ENCODE measurements at places on chromosomes 12 and 14.

DNA sequence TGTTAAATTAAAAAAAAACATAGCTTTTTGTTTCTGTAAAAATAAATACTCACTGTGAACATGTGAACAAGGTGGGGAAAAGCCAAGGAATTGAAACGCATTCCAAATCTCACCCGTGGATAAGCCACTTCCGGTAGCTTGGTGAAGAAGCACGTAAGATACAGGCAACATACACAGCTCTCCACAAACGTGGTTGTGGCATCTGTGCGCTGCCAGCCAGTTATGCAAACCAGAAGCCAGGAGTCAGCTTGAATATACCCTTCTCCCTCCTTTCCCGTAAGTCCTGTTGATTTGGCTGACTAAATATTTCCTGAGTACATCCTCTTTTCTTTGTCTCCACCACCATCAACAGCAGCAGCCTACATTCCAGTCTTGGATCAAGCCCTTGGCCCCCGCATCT is 486.2 kb downstream of the VRK1 start:
- DNase-seq: no peak

- no peak for DNase-seq
Measured at GRCh38 chr14:89481196-89481595, 64.2 kb upstream of the FOXN3 start.

DNA sequence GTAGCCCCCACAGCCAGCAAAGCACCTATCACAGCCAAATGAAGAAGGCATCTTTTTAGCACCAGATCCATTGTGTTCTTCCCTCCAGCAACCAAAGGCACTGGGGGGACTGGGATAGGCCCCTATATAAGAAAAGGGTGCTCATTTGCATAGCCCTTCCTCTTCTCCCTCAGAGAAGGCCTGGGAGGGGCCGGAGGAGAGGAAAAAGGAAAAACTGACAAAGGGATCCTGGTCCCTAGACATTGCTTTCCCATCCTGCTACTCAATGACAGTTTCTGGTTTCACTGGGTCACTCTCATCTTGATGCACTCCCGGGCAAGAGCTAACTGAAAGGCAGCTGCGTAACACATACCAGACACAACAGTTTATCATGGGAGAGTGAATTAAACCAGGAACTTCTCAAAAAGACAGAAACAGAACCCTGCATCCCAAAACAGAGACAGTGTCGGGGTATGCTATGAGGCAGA is at the start of gene PMEL:
PMEL (minus strand) TSS at position 102 of the 467 bp plus-strand sequence; CDS start at position 71, 31 bp downstream.
- DNase-seq: no peak

DNA sequence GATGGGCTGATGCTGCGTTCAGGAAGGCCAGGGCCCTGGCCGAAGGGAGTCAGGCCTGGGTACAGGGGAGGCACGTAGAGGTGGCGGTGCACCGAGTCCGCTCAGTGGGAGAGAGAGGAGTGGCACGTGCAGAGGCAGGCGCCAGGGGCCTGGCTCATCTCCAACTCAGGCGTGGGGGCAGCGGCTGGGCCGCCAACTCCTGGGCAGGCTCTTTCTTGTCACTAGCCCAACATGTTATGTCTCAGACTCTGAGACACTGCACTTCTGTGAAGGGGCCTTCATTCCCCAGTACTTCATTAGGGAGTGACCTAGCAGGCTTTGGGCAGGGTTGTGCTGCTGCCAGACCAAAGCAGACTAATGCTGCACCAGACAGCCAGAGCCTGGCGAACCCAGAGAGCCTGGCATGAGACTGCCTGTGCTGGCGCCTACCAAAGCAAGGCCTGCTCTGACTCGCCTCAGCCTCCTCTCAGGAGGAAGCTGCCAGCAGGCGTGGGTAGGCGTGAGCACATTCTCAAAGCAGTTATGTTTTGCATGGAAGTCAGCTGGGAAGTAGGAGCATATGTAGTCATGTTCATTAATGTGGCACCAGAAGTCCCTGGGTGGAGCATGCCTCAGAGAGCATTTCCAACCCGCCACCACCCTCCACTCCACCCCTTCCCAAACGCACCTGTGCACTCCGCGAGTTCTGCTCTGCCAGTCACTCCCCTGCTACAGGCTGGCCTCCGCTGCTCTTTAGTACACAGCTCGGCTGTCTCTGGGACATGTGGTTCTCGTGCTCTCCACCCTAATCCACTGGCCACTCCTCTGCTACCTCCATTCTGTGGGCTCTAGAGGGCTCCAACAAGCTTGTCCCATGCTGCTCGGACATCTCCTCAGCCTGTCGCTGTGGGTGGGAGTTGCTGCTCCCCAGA is 9.7 kb downstream of the CKB start:
- peak; percentile 64 for DNase-seq

DNA sequence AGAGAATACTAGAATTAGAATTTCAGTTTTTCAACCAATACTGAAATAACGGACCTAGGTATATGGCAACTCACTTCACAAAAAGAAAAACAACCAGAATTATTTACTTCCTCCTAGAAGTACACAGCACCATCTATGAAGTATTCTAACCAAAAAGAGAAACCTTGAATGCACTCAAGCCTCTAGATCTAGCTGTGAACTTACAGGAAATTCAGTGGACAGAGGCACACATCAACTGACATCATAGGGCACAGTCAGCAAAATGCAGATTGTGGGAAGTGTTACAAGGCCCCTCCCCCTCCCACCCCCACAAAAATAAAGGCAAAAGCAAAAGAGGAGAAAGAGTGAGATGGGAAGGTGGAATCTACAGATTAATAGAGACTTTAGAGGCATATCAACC is 102.4 kb downstream of the TMTC1 start:
- no peak for DNase-seq

GRCh38 chr12:113184098-113184899 is 979 bp downstream of the DDX54 start:
- no peak for DNase-seq

GRCh38 chr14:50319293-50319692 is 7.2 kb downstream of the DMAC2L start:
- no peak for DNase-seq

- DNase-seq: no peak
Measured at GRCh38 chr12:41596190-41596589, 408.1 kb downstream of the PDZRN4 start.

DNA sequence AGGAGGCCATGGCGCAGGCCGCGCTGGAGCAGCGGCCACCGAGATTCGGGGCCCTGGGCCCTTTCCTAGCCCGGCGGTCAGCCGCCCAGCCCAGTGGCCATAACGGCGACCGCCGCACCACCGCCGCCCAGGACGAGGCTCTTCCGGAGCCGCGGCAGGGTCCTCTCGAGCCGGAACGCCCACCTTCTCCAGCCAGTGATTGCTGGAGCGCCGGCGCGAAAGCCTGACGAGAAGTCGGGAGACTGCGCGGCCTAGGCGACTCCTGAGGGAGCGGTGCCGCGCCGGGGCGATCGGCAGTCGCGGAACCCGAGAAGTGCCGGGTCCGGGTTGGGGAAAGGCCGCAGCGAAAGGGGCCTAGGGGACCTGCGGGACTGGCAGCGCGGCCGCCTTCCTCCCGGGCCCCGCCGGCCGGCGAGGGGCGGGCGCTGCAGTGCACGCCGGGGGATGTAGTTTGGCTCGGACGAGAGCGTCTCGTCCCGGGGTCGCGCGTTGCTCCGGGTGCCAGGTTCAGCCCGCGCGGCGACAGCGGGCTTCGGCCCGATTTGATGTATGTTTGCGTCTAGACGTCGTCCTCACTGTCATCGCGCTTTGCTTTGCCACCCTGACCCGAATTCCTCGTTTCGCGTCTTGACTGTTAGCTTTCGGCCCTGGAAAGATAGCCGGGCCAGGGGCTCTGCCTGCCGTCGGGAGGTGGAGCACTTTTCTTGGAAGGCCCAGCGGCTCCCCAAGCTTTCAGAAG is at the start of gene VTI1B:
VTI1B (minus strand) TSS at position 153 of the 739 bp plus-strand sequence; CDS start at position 10, 143 bp downstream.
- DNase-seq: peak; percentile 88

Measured in C1 segment of cervical spinal cord (tissue), 14 donors.